ENCODE measurements at places on chromosomes 2 and 18.
A peak's percentile ranks its signal among the peaks of the same experiment; 100 is the strongest.

GRCh38 chr2:133705287-133705686 lies 137.0 kb upstream of the NCKAP5 start:
- DNase-seq = no peak

DNA sequence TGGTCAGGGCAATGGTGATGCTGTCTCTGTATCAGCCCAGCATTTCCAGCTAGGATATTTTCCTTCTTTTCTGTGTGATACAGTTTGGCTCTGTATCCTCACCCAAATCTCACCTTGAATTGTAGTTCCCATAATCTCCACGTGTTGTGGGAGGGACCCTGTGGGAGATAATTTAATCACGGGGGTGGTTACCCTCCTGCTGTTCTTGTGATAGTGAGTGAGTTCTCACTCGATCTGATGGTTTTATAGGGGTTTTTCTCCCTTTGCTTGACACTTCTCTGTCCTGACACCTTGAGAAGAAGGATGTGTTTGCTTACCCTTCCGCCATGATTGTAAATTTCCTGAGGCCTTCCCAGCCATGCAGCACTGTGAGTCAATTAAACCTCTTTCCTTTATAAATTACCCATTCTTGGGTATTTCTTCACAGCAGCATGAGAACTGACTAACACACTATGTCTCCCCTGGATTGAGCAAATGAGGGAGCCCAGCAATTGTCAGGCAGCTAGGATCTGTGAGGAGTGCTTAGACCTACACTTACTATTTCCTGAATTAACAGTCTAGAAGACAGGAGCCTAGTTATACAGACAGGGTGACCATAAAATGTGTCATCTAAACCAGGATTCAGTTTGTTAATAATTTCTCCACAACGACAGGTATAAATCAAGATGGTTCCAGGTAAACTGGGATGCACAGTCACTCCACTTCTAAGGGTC lies 6.0 kb downstream of the SCN2A start:
- DNase-seq = no peak

DNA sequence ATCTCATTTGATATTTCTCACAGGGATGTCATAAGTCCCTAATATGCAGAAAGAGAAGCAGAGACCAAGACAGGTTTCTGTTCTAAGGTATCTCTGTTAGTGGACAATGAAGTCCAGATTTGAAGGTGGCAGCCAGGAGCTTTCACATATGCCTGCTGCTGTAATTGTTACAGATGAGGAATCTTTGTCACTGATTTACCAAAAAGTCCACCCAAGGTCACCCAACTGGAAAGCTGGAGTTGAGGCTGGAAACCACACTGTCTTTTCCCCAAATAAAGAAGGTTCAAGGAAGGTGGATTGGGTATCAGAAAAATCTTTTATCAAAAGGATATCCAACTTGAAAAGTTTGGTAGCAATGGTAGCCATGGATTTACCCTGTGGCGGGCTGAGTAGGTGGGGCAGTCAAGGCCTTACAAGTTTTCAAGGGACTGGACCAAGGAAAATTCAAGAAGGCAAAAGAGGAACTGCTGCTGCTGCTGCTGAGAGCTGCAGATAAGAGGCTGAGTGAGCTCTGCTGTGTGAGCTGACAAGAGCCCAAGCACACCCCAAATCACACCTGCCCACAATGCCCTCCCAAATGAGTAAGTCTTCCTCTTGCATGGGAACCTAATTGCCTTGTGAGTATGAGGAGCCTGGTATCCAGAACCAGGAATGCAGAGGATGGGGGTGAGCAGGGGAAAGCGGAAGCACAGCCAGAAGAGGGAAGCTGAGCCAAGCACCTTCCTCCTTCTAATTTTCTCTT lies 241.2 kb downstream of the ANAPC1 start:
- peak; percentile 77 for DNase-seq

DNA sequence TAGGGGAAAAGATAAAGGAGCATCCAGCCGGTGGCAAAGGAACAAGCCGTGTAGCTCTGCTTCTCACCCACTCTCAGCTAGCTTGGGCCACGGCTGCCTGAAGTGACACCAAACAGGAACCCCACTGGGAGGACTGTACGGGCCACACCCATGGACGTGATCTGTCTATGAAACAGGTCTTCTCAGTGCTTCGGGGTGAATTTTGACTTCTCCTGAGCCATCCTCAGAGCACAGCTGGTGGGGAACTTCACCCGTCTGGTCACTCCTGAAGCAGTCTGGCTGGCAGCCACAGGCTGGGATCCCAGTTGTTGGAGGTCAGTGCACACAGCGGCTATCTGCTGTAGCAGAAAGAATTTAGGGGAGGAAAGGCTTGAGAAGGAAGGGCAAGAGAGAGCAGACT lies 223.8 kb downstream of the FAM210A start:
- no peak for DNase-seq

DNA sequence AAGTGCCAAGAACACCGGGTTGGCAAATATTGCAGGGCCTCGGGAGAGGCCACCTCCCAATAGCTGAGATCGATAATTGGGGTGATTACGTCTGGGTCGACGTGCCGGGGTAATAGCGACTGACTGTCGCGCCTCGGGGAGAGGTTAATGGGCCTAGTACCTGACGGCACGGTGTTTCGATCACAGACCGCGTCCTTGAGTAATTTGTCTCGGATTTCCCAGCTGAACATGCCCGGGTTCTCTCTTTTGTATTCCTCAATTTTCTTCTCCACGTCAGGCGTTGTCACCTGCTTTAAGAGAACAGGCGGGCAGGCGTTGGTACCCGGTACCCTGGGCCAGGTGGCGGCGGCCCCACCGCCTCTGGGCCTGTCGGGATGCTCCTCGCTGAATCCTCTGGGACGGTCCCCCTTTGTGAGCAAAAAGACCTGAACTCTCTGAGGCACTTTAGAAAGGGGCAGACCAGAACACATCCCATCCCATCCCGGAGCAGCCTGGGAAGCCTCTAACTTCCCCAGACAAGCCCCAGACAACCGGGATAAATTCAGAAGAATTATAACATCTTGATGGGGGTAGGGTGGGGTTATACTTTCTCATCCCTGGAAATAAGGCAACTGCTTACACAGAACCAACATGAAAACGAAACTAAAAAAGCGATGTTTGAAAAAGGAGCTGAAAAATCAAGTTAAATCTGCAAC lies 3.3 kb downstream of the PAX3 start:
- DNase-seq = peak; percentile 49

- no peak for DNase-seq
Observed at GRCh38 chr2:69570474-69570873, 73.1 kb downstream of the AAK1 start.

DNA sequence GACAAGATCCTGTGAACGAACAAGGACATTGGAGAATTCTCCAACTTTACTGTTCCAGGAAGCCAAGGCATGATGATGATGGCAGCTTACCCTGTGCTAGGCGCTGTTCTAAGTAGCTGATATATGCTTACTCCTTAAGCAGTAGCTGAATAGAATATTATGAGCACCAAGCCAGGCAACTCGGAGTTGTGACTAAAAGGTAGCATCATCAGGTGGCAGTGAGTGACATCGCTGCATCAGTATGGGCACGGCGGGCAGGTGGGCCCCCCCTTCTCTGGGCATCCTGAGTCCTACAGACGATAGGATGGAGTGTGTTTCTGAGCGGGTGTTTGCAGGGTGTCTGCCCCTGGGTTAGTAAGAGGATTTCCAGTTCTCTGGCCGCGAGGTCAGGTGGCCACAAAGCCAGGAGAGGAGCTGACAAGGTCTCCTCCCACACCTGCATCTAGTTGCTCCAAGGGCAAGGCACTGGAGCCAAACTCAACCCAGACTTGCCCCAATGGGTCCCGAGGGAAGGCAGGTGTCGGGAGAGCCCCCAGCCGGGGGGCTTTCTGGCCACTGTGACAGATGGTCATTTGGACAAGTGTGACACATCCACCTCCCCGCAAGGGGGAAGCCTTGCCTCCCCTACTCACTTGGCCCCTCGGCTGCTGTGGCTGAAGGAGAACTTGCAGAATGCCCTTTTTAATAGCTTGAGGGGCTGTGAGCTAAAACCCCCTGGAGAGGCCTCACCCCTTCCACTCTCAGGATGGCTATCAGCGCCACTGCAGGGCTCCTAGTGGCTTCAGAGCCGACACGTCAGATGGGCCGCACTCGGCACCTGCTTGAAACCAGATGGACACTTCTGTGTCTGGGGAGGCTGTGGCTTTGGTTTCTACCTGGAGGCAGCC lies 55.5 kb downstream of the CRACDL start:
- no peak for DNase-seq

DNA sequence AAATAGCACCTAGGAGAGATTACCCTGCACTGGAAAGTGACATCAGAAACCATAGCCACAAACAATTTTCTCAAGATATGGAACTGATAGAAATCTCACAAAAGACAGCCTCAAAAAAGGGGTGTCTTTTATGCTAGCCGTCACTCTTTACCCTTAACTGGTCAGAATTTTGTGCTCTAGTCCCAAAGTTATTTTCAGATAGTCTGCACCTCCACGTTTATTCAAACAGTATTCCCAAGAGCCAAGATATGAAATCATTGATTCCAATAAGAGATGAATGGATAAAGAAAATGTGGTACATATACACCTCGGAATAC lies 23.5 kb upstream of the PMAIP1 start:
- no peak for DNase-seq

GRCh38 chr2:177639262-177639914 lies 246.8 kb downstream of the AGPS start:
- DNase-seq = no peak

- DNase-seq = no peak
Observed at GRCh38 chr18:9831723-9832199, 54.0 kb upstream of the TXNDC2 start.

GRCh38 chr2:47089083-47089464 lies 66.0 kb downstream of the STPG4 start:
- DNase-seq = no peak

- no peak for DNase-seq
Observed at GRCh38 chr18:50638884-50639420, 79.1 kb downstream of the MAPK4 start.

DNA sequence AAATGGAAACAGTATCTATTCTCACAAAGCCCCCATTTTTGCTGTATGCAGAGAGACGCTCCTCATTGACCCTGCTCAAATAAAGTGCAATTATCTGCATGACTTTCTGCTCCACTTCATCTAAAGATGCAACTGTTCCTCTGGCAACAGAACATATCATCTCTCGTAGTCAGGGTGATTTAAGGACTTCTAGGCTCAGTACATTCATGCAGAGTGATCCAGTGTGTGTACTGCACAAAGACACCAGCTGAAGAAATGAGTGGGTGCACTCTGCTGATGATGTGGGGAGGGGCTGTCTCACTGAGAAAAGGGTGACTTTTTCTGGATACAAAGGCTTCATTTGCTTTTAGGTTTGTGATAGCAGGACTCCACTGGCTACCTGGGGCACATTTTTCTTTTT lies 355.2 kb downstream of the GALNT13 start:
- DNase-seq = no peak

DNA sequence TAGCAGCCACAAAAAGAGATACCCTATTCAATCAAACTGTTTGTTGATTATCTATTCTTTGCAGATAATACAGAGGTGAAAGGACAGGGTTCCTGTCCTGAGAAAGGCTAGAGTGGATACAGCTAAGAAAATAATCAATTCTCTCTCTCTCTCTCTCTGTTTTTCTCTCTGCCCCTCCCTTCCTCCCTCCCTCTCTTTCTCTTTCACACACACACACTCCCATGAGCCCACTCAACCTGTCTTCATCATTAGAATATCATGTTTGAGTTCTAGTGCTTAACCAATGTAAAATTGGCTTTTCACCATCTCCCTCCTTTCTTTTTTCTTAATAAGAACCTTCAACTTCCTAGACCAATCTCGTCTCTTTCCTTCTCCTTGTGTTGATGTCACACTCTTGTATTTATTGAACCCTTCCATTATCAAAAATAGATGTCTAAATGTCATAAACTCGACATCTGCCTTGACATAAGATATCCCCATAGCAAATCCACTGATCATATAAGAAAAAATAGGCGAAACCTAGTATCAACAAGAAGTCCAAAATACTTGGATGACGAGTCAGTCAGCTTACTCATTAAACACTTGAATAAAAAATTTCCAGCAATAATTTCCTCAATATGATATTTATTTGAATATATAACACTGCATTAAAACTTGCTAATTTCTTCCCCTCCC lies 42.8 kb upstream of the CYTIP start:
- DNase-seq = no peak
